CD8-positive, alpha-beta T cell (primary cell): ENCODE measurements at places on chromosomes 12 and 14.

GRCh38 chr12:31215518-31216232, 110.3 kb downstream of the SINHCAF start:
- no peak for DNase-seq

GRCh38 chr12:121969726-121970125, 51.3 kb downstream of the CFAP251 start:
- DNase-seq, result no peak

DNA sequence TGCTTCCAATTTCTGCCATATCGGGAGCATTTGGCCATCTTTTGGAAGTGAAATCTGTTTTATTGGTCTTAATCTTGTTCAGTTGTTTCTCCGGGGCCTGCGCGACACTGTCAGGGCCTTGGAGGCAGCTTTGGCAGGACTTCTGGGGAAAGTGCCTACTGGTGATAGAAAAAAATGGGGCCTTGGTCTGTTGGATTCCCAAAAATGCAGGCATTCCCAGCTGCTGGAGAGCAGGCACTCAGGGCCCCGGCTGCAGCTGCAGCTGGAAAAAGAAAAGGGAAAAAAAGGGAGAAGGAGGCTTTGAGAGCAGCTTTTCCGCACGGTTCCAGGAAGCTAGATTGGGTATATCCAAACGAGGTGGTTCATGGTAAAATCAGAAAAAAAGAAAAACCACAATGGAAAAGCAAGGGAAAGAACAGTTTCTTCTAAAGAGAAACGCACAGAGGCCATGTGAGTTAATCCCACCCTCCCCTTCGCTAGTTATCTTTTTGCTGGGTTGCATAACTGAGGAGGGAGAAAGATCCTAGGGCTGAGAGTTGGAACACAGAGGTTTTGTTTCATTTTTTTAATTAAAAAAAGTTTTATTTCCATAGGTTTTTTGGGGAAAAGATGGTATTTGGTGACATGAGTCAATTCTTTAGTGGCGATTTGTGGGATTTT, 134.7 kb upstream of the RFLNA start:
- DNase-seq, result no peak

DNA sequence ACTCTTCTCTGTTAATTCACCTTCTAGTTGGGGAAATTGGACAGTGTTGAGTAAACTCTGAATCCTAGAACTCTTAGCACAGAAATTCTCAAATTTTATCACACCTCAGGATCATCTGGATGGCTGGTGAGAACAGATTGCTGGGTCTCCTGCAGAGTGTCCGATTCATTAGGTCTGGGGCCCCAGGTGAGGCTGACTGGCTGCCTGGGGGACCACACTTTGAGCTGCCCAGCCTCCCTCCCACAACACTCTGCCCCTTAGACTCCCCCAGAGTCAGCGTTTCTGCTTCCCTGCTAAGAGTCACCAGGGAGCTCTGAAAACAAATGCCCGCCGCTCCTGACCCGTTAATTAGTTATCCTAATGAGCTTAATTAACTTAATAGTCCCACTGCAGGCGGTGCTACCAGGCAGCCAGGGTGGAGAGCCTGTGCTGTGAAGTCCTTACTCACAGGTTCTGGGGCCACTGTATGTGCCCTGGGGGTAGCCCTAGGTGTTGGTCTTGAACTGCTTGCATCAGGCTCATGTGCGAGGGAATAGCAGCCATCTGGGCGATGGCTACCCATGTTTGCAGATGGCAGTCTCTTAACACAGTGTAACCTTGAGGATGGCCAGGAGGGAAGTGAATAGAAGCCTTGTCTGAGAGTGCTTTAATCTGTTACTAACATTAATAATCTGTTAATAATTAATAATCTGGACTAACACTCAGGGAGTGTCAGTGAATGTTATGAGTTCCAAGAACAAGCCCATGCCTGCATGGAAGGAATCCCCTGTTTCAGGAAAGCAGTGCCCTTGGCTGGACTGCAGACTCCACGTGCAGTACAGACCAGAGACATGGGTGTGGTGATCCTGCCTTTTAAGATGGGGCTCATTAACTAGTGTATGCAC, 35.6 kb downstream of the AACS start:
- DNase-seq, result no peak

- DNase-seq, result no peak
These were observed 440.0 kb downstream of the SLC16A7 start for GRCh38 chr12:60035835-60036234.

DNA sequence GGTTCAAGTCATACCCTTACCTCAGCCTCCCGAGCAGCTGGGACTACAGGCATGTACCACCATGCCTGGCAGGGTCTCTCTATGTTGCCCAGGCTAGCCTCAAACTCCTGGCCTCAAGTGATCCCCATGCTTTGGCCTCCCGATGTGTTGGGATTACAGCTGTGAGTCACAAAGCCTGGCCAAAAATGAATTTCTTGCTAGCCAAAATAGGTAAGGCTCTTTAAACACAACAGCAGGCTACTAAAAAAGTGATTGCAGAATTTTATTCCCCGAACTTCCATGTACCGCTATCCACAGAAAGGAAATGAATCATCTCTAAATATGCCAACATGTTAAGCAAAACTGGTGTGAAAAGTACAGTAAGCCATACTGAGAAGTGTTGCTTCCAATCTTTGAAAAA, 50.6 kb downstream of the WDHD1 start:
- no peak for DNase-seq

DNA sequence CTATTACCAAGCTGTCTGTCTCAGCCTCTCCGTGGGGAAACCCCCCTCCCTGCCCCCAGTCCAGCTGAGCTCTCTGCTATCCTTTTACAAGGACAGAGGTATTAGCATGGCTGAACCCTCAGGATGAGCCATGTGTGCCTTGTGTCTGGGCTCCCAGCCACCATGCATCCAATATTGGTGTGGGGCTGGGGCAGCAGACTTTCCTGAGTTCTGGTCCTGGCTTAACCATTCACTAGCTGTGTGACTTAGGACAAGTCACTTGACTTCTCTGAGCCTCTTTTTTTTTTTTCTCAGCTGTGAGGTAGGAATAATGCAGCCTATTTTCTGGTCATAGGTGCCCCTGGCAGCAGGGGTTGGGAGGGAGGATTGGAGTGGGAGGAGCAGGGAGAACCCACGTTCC, 17.1 kb upstream of the CYP46A1 start:
- no peak for DNase-seq

- DNase-seq, result no peak
These were observed 113.5 kb upstream of the VASH1 start for GRCh38 chr14:76647697-76648298.

DNA sequence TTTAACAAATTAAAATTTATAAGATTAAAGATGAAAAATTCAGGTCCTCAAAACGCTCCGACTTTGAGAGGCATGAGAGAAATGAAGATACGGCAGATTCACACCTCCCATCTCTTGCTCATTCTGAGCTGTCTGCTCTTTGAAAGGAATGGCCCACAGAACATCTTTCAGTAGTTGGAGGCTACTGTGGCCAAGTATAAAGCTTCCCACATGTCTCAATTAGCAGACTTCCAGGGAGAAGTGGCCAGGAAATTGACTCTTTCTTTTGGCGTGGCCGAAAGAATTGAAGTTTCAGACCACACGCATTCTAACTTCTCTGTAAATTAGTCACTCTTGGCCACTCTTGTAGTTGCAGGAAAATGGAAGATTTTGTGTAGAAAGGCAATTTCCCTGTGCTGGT, 129.2 kb downstream of the DIP2B start:
- no peak for DNase-seq

- no peak for DNase-seq
These were observed 9.6 kb downstream of the XRCC3 start for GRCh38 chr14:103705504-103706284.

DNA sequence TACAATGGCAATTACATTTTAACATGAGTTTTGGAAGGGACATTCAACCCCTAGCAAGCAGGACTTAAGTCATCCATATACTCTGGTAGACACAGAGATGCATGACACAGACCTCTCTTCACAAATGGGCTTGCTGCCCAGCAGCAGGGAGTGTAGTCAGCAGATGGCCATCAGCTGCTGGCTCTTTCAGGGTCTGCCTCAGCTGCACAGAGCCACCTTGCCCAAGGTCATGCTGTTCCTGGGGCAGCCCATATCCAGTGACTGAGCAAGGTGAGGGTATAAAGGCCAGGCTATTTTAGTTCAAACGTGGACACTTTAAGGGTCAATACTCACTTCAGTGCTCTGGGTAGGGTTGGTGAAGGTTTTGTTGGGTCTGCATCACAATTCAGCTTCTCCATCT, 58.3 kb upstream of the JDP2 start:
- no peak for DNase-seq

GRCh38 chr14:85122690-85123089, 407.3 kb upstream of the FLRT2 start:
- no peak for DNase-seq

- DNase-seq, result no peak
These were observed 165.4 kb downstream of the FOXA1 start for GRCh38 chr14:37429618-37430017.

DNA sequence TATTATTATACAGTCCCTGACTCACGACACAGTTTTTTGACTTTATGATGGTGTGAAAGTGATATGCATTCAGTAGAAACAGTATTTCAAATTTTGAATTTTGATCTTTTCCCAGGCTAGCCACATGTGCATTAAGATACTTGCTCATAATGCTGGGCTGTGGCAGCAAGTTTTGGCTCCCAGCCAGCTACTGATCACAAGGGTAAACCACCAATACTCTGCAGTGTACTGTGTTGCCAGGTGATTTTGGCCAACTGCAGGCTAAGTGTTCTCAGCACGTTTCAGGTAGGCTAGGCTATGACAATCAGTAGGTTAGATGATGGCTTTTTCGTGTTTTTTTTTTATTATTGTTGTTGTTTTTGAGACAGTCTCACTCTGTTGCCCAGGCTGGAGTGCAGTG, 69.4 kb upstream of the ACTN1 start:
- peak; percentile 41 for DNase-seq

DNA sequence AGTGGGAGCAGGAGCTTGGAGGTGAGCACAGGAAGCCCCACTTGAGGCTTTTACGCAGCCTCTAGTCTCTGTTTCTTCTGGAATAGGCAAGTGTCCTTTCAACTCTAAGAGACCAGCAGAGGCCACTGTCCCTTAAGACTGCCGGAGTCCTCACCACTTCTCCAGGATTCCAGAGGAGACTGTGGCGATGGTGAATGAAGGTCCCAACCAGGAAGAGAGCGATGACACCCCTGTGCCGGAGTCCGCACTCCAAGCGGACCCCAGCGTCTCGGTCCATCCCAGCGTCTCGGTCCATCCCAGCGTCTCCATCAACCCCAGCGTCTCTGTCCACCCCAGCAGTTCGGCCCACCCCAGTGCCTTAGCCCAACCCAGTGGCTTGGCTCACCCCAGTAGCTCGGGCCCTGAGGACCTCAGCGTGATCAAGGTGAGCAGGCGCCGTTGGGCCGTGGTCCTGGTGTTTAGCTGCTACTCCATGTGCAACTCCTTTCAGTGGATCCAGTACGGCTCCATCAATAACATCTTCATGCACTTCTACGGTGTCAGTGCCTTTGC, 442 bp downstream of the FLVCR2 start:
- no peak for DNase-seq

DNA sequence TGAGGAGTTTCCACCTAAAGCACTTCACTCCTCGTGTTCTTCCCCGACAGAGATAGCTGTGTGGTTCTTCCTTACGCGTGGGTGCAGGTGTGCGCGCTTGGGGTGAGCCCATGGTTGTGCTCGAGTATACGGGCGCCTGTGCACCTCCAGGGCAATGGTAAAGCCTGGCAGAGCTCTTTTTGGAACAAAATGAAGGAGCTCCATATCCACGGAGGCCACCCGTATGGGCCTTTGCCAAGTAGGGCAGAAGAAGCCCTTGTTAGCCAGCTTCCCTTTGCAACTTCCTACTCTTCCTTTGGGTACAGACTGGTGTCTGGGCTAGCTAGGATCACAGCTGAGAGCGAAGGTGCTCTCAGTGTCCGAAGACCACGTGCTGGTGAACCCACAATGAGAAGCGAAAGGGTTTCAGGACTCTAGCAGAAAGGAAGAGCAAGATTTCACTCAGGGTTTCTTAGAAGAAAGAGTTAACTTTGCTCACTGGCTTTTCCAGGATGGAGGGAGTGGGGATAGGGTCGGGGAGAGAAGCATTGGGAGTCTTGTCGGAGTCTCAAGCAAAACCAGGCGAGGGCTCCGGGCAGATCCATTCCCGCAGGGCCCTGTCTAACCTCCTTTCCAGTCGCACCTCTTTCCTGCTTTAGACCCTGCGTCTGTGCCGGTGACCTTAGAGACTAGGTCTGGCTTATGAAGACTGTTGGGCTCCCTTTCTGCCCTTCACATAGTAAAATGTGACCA, 960 bp upstream of the LRFN5 start:
- DNase-seq, result no peak

DNA sequence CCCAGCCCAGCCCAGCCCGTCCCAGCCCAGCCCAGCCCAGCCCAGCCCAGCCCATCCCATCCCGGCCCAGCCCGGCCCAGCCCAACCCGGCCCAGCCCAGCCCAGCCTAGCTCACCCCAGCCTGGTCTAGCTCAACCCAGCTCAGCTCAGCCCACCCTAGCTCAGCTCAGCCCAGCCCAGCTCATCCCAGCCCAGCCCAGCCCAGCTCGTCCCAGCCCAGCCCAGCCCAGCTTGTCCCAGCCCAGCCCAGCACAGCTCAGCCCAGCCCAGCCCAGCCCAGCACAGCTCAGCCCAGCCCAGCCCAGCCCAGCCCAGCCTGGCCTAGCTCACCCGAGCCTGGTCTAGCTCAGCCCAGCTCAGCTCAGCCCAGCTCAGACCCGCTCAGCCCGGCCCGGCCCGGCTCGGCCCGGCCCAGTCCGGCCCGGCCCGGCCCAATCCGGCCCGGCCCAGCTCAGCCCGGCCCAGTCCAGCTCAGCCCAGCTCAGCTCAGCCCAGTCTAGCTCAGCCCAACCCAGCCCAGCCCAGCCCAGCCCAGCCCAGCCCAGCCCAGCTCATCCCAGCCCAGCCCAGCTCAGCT, 184.7 kb downstream of the TMEM121 start:
- DNase-seq, result no peak

- DNase-seq, result peak; percentile 6
These were observed 575 bp downstream of the NAA30 start for GRCh38 chr14:57390806-57391516.

GRCh38 chr12:119594399-119594730, 791 bp downstream of the TMEM233 start:
- no peak for DNase-seq

DNA sequence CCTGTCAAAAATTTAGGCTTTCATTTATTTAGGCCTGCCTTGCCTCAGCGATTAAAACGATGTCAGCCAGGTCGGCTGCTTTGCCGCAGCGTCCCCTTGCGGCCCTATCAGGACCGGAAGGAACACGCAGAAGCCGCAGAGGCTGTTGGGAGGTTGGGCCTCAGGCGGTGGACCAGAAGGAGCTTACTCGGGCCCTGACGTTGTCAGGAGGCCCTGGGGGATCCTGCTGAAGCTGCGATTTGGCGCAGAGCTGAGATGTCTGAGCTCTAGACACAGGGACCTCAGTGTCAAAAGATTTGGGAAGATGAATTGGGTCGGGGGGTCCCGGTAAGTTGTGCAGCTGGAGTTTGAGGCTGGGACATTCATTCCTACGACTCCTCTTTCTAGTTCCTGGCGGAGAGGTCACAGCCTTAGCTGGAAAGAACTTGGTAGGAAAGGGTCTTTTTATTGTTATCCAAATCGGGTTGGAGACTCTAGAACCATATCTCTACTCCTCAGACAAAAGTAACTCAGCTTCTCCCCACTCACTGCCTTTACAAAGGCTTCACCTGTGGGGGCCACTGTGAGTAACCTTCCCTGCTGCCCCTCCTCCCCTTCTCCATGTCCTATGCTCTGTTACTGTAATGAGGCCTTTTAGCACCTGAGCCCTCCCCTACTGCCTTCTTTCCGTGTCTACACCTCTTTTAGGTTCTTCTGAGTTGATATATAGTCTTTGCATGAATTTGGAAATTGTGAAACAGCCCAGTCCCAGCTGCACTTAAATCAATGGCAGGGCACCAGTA, 6.6 kb upstream of the ABCD2 start:
- no peak for DNase-seq

GRCh38 chr14:74583689-74584434, 28.2 kb downstream of the LTBP2 start:
- DNase-seq, result no peak
